Right cardiac atrium (tissue), 5 donors: ENCODE measurements at places on chromosomes 3 and 15.

DNA sequence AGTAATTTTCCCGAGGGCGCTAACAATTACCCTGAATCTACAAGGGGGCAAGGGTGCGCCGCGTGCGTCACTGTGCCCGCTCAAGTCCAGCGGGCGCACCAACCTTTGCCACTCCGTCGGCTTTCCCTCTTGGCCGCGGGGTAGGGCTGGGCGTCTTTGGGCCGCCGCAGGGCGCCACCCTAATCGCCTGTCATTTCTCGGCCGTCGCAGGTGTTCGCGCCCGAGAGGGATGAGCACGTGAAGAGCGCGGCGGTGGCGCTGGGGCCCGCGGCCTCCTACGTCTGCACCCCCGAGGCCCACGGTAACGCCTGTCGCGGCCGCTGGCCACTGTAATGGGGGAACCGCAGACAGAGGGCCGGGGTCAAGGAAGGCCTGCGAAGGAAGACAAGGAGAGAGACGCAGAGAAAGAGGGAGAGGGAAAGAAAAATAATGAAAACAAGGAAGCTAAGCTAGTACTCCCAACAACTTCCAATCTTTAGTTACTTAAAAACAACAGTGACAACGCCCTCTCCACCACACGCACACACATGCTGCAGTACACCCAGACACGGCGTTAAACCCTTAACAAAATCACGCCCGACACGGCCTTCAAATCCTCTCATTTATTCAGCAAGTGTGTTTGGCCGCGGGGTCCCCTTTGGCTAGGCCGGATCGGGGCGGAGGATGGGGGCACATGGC, 3.8 kb downstream of the SKOR1 start:
- no peak for DNase-seq

- DNase-seq: peak; percentile 22
These were observed 25.7 kb upstream of the MB21D2 start for GRCh38 chr3:192943393-192943792.

- no peak for DNase-seq
These were observed 51.8 kb upstream of the SSR3 start for GRCh38 chr3:156606729-156607128.

GRCh38 chr15:93067649-93068085, 21.3 kb downstream of the RGMA start:
- DNase-seq: no peak

DNA sequence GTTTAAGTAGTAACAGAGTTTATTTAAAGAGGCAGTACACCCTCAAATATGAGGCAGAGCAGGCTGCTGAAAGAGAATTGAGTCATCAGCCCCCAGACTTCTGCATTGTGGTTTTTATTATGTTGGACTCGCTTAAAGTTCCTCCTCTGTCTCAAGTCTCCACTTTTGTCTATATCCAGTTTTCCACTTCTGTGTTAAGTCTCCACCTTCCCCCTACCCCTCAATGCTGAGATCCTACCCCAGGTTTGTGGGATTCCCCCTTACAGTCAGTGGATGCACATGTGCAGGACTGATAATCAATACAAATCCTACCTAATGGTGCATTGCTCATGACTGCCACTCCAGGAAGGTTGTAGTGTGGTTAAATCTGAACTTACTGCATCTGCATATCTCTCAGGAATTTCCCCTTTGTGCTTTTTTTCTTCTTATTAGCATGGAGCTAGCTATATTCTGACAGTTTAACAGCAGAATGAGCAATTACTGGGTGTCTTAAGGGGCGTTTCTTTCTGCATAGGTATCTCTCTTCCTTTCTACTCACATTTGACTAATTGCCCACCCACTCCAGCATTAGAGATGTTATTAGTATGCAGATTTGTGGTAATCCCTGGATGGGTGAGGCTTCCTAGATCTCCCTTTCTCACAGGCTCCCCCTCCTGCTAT, 11.9 kb upstream of the CD200R1L start:
- no peak for DNase-seq

GRCh38 chr15:81789403-81789802, 256.4 kb downstream of the MEX3B start:
- DNase-seq: no peak

GRCh38 chr3:34947834-34948233, 691.5 kb upstream of the ARPP21 start:
- DNase-seq: no peak

GRCh38 chr15:101179341-101180153, 72.3 kb downstream of the CHSY1 start:
- DNase-seq: peak; percentile 73

GRCh38 chr3:64460141-64460730, 227.6 kb downstream of the ADAMTS9 start:
- DNase-seq: no peak

GRCh38 chr15:101176625-101177024, 75.2 kb downstream of the CHSY1 start:
- DNase-seq: no peak

GRCh38 chr15:48939648-48940047, 24.1 kb downstream of the SHC4 start:
- peak; percentile 17 for DNase-seq

DNA sequence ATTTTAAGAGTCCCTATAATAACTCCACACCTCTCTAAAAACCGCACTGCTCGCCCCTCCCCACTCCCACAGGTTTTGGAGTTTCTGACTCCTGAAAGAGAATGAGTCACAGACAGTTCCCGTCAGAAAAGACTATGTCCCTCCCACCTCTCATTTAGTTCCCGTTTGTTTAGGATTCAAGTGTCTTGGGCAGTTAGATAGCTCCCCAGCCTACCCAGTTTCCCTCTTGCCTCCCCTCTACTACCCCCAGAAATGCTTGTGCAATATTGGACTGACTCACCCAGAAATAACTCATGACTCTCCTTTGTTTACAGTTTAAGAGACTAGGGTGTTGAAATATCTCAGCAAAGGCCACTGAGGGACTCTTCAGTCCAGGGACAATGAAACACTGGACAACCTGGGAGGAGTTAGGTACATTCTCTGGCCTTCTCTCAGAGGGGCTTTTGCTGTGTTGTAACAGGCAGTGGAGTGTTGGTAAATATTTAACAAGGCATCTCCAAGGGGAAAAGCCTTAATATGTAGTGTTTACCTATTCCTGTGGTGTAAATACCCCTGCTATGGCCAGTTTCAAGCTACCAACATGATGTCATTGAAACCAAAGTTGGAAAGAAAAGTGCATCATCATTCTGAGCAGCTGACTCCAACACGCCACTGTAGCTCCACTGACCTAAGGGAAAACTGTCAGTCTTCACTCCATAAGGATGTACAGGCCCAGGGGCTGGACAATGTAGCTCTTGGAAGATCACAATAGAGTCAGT, 96.1 kb upstream of the CHD2 start:
- peak; percentile 79 for DNase-seq

DNA sequence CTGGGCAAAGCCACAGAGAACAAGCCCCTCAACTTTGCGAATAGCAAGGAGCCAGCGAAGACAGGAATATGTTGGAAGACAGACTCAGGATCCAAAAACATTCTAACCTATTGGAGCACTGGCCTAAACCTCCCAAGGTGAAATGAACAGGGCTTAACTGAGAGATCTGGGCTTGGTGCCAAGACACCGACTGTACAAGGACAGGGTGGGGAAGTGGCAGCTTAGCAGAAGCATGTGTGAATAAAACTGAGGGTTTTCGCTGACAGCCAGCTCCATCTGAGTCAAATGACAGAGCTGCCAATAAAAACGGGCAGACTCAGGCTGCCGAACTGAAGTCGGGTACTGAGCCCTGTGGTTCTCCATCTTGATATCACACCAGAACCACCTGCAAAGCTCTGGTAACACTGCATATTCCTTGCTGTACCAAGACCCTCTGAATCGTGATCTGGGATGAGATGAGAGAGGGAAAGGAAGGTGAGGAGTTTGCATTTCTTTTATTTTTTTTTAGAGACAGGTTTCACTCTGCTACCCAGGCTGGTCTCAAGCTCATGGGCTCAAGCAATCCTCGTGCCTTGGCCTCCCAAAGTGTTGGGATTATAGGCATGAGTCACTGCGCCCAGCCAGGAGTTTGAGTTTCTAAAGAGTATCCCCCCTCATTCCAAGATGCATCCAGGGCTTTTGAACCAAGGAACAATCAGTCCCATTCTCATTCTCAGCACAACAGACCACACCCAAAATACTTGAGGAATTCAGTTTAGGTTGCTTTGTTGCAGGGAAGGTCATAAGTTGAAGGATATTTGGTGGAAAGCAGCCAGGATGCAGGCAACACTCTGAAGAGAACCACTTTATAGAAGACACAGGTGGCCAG, 6.0 kb upstream of the PLCB2 start:
- peak; percentile 52 for DNase-seq

- no peak for DNase-seq
These were observed 183.9 kb downstream of the FAM43A start for GRCh38 chr3:194869482-194870169.

GRCh38 chr15:92847841-92848240, 52.3 kb upstream of the CHD2 start:
- no peak for DNase-seq

DNA sequence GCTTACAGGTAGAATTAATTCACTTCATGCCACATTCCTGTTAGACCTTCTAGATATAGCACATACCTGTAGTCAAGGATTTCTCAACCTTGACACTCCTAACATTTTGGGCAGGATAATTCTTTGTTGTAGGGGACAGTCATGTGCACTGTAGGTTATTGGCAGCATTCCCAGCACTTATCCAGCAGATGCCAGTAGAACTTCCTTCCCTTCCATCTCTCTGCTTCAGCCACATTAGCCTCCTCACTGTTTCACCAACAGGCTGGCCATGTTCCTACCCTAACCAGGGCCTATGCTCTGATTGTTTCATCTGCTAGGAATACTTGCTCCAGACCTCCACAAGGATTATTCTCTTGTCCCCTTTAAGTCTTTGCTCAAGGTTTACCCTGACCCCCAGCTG, 68.0 kb upstream of the STAC start:
- no peak for DNase-seq

- no peak for DNase-seq
These were observed 80.9 kb downstream of the NECTIN3 start for GRCh38 chr3:111152496-111152895.

- peak; percentile 36 for DNase-seq
These were observed 452.8 kb downstream of the FOXP1 start for GRCh38 chr3:71130471-71131374.

DNA sequence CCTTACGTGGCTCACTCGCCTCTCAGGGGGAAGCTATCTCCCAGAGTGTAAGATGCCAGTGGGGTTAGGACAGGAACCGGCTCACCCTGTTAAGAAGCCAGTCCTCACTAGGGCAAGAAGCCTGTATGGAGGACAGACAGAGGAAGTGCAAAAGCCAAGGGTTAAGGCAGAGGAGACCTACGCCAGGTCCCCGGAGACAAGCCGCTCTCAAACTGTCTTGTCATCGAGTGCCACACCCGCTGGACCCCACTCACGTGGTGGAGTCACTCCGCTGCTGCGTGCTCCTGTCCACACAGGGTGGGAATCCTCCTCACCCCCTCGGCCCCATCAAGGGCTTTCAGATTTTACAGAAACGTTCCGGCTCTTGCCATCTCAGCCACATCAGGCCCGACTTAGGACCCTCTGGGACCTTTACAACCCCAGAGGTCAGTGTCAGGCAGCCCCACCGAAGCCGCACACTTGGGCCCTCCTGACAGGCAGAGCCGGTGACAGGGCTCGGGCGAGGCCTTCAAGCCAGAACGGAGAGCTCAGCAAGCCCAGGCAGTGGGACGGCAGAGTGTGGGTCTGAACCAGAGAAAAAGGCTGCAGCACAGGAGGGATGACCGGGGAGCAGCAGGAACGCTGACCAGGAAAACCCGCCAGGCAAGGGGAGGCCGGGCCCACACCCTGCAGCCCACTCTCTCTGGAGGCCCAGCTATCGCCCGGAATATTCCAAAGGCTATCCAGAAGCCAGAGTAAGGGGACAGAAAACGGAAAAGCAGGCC, 61.7 kb downstream of the XXYLT1 start:
- DNase-seq: peak; percentile 75

DNA sequence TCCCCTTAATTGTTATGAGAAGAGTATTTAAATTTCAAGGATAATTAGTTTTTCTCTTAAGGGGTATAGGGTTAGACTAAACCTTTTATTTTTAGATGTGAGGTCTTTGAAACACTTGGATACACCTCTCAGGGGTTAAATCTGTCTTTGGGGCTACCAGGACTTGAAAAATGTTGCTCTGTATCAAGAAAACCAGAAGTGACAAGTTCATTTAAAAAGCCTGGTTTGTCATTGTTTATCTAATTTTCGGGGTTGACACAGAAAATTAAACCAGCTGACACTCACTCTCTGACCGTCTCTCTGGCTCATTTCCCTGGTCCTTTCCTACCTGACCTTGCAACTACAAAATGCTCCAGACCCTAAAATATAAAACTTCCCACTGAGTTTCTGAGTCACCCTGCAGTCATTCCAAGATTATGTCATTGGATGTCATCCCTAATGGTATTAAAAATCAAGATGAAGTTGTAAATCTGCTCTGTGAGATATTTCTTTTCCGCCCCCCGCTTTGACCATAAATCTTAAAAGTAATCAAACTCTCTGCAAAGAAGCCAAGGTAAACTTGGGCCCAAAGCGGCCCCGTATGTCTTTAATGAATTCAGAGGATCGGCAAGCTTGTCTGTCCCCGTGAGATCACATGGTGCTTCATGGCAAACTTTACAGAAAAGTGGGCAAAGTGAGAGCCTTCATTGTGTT, 32.9 kb upstream of the SKOR1 start:
- no peak for DNase-seq

DNA sequence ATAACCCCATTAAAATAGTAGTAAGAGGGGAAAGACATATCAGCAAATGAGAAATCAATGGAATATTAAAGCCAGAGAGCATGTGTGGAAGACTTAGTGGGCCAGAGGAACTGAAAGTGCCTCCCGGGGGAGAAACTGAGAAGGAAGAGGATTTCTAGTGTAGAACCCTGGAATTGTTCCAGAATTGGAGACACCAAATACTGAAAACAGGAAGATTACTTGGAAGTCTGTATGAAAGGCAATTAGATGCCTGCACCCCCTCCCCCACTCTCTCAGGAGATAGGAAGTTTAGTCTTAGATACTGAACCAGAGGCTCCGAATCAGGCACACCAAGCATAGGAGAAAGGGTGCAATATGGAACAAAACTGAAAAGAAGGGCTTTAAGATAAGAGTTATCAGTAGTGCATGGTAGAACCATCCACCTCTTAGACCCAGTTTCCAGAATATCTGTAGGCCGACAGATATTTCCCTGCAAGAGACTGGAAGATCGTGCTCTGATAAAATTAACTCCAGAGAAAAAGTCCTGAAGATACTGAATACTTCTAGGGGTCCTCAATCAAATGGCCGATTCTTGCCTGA, 32.4 kb downstream of the KLHL18 start:
- DNase-seq: peak; percentile 72

- peak; percentile 82 for DNase-seq
These were observed 376.4 kb downstream of the CTNNB1 start for GRCh38 chr3:41575724-41576123.

GRCh38 chr15:88604381-88605188, 16.6 kb upstream of the AEN start:
- DNase-seq: no peak

GRCh38 chr3:71397046-71397445, 186.5 kb downstream of the FOXP1 start:
- DNase-seq: no peak

- no peak for DNase-seq
These were observed 10.9 kb upstream of the SETMAR start for GRCh38 chr3:4292301-4292700.
